ENCODE measurements at places on chromosomes 4 and X.

GRCh38 chr4:26052663-26053541, 138.9 kb downstream of the SMIM20 start:
- DNase-seq = no peak

GRCh38 chrX:10617999-10618351, 2.4 kb downstream of the MID1 start:
- DNase-seq = no peak

- DNase-seq = no peak
These were observed 999.5 kb upstream of the INTU start for GRCh38 chr4:126633306-126633705.

DNA sequence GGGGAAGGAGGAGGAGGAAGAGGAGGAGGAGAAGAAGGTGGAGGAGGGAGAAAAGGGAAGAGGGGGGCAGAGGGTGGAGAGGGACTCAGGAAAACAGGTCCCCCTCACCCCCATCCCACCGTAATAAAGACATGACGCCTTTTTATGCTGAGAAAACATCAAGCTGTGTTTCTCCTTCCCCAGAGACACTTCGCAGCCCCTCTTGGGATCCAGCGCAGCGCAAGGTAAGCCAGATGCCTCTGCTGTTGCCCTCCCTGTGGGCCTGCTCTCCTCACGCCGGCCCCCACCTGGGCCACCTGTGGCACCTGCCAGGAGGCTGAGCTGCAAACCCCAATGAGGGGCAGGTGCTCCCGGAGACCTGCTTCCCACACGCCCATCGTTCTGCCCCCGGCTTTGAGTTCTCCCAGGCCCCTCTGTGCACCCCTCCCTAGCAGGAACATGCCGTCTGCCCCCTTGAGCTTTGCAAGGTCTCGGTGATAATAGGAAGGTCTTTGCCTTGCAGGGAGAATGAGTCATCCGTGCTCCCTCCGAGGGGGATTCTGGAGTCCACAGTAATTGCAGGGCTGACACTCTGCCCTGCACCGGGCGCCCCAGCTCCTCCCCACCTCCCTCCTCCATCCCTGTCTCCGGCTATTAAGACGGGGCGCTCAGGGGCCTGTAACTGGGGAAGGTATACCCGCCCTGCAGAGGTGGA, 45.3 kb upstream of the SHOX start:
- no peak for DNase-seq

DNA sequence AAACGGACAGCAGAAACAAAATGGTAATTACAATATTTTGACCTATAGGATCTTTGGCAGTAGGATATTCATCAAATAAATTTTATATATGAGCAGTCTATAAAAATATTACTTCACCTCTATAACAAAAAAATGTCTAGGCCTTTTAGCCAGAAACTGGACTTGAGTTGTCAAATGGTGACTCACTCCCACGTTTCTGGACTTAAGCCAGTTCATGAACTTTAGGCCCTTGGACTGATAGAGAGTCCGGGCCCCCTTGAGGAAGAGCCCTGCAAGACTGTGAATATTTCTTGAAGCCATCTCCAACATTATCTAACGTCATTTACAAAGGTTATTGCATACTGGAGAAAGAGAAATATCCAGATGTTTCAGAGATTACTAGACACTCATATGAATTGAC, 106.8 kb upstream of the FAM47A start:
- DNase-seq = no peak

GRCh38 chrX:139691493-139691842, 16.5 kb downstream of the MCF2 start:
- no peak for DNase-seq

DNA sequence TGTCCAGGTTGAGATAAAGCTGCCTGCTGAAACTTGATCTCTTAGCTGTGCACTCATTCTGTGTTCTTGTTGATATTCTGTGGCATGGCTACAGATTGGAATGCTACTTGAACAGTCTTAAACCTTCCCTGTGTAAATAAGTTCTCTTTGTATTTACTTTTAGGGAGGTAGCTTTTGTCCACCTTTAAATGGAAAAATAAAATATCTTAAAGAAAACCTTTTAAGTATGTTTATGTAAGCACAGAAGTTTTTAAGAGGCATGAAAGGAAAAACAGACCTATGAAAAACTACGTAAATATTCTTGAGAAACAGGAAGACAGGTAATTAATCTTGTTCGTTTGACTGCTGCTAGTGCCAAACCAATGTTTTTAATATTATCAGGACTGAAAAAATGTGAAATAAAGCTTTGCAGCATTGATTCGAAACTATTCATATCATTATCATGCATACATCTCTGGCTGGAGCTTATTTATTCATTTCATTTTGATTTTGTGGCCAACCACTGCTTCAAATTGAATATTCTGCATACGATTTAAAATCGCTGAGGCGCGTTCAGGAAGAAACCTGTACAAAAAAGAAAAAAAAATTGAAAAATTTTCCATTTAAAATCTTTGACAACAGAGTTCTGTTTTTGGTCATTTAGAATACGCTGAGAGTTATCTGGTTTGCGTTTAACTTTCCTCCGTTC, 17.8 kb downstream of the HSD17B13 start:
- DNase-seq = no peak

DNA sequence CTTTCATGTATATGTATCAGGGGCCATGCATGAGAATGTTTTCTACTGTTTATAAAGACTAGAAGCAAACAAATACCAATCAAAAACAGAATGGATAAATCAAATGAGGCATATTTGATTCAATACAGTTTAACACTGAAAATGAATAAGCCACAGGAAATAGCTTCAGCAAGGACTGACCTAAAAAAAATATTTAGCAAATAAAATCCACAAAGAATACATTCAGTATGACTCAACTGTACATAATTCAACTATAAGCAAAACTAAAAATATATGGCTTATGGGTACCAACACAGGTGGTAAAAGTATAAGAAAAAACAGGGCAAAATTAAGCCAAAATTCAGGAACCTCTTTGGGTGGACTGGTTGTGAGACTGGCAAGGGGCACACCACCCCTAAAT, 112.9 kb downstream of the KCNIP4 start:
- no peak for DNase-seq

- DNase-seq = no peak
These were observed 1.2 kb downstream of the GUCY1A1 start for GRCh38 chr4:155667568-155668511.

DNA sequence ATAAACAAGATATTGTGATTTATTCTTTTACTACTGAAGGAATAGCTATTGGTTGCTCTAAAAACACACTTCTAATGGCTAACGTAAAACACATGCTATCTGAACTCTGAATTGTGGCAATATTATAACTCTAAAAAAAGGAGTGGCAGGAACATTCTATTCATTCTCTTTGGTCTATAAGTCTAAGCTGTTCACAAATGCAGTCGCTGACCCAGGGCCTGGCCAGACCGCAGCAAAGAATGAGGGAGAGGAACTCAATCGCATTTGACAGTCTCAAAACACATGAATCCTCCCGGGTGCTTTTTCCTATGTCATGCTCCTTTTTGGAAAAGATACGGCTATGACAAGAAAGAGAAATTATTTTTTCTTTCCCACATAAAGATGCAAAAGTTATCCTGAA, 651.6 kb upstream of the PITX2 start:
- DNase-seq = no peak

DNA sequence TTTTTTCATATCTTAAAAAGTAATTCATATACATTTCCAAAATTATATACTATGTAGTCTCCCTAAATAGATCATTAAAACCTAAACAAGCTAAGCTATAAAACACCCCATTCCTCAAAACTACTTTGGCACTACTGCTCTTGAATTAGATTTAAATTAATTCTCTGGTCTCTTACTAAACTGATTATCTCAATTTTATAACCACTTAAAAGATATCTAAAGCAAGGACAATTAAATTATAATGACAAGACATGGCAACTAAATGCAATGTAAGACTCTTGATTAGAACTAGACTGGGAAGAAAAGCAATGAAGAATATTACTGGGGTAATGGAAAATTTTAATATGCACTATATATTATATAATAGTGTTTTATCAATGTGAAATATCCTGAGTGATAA, 27.9 kb downstream of the TMEM184C start:
- DNase-seq = no peak

DNA sequence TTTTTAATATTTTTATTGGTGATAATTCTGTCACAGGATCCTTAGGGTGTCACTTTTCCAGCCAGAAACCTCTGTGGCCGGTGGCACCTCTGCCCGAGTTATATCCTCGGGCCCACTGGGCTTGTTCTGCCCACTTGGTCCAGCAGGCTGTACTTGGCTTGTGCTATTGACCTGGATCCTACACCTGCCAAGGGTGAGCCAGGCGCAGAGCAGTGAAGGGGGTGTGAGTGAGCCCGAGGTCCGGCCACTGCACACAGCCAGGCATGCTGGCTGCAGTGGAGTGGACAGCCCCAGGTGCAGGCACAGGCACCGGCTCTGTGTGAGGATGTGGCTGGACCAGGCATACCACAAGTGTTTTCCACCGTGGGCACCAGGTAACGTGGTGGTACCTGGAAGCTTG, 54.7 kb upstream of the NUDT6 start:
- no peak for DNase-seq

DNA sequence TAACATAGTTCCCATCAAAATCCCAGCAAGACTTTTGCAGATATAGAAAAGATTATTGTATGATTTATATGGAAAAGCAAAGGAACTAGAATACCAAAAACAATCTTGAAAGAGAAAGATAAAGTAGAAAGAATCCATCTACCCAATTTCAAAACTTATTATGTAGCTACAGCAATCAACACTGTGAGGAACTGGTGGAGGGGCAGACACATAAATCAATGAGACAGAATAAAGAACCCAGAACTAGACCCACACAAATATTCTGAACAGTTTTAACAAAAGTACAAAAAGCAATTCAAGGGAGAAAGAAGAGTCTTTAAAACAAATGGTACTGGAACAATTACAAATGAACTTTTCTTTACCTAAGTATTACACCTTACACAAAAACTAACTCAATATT, 67.0 kb downstream of the LRBA start:
- no peak for DNase-seq

DNA sequence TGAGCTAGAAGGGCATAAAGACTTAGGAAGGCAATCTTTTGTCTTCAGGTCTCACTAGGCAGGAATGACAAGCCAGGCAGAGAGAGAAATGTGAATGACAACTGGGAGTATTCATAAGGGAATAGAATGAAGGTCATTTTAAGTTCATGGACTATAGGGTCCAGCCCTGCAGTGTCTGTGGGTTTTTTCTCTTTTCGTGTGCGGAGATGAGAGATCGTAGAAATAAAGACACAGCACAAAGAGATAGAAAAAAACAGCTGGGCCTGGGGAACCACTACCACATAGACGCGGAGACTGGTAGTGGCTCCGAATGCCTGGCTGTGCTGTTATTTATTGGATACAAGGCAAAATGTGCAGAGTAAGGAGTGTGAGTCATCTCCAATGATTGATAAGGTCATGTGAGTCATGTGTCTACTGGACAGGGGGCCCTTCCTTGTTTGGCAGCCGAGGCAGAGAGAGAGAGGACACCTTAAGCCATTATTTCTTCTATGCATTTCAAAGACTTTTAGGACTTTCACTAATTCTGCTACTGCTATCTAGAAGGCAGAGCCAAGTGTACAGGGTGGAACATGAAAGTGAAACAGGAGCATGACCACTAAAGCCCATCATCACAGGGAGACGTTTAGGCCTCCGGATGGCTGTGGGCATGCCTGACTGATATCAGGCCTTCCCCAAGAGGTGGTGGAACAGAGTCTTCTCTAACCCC, 921.8 kb upstream of the PCDH10 start:
- DNase-seq = no peak

- DNase-seq = no peak
These were observed 1.2 kb downstream of the CYBB start for GRCh38 chrX:37781081-37781480.

DNA sequence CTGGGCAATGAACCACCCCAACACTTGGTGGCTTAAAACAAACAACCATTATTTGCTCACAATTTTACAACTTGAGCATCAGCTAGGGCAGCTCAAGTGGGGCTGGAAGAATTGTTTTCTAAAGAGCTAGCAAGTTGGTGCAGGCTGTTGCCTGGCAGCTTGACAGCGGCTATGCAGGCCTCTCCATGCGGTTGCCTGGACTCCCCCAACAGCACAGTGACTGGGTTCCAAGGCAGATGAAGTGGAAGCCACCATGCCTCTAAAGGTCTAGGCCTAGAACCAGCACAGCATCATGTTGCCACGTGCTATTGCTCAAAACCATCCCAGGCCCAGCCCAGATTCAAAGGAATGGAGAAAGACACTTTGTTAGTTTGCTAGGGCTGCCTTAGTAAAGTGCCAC, 114.8 kb downstream of the BCOR start:
- DNase-seq = no peak

GRCh38 chrX:129495900-129496299, 27.4 kb downstream of the SMARCA1 start:
- no peak for DNase-seq

DNA sequence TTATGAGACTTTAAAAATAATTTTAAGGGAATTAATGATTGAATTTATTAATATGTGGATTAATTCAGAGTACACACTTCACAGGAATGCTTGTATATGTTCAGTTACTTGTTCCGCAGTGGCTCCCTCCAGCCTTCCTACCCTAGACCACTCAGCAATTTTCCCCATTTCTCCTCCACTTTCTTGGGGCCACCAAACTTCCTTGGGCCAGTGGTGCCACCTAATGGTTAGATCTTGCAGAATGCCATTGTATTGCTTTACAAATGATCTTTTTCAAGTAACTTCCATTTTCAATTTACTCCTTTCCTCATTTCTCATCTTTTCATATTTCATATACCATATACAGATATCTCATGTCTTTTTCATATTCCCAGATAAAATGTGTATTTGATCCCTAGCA, 3.6 kb upstream of the RNF175 start:
- DNase-seq = no peak

DNA sequence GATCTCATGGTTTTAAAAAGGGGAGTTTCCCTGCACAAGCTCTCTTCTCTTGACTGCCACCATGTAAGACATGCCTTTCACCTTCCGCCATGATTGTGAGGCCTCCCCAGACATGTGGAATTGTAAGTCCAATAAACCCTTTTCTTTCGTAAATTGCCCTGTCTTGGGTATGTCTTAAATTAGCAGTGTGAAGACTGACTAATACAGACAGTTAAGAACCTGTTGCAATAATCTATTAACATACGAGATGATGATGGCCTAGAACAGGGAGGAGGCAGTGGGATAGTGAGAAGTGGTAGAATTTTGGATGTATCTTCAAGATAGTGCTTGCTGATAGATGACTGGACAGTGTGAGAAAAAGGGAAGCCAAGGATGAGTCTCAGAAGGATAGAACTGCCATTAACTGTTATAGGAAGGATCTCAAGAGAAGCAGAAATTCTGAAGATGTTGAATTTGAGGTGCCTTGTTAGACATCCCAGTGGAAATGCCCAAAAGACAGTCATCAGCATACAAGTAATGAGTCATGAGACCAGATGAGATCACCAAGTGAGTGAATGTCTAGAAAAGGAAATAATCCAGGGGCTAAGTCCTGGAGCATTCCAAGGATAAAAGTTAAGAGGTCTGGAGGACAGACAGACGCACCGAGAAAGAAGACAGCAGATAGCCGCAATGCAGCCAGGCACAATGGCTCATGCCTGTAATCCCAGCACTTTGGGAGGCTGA, 38.8 kb upstream of the UGDH start:
- DNase-seq = no peak

DNA sequence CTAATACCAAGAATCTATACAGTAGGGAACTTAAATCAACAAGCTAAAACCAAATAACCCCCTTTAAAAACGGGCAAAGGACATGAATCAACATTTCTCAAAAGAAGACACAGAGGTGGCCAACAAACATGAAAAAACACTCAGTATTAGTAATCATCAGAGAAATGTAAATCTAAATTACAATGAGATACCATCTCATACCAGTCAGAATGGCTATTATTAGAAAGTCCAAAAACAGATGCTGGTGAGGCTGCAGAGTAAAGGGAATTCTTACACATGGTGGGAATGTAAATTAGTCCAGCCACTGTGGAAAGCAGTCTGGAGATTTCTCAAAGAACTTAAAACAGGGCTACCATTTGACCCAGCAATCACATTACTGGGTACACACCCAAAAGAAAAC, 167.8 kb downstream of the PACRGL start:
- DNase-seq = no peak

Measured in NCI-H187 (cell line).